Stimulated activated CD8-positive, alpha-beta memory T cell treated with anti-CD3 and anti-CD28 coated beads, Interleukin-4, amount 100 ng/mL, for 4 hours (primary cell): ENCODE measurements at places on chromosomes 7 and 10.

DNA sequence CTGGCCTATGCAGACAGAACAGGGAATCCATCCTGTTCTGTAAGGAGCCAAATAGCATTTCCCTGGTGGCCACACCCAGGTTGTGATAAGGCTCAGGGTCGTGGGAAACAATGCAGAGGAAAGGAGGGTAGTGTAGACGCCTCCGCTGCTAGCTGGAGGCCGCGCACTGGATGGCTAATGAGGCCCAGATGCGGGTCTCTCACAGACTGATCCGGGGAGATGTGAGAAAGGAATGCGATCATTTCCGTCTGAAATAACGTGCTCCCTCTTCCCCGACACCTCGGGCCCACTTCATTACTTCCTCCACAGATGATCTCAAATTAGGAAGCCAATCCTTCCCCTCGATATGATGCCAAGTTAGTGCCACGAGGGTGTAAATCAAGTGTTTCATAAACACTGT is 203.3 kb downstream of the TAX1BP1 start:
- DNase-seq: no peak

GRCh38 chr7:158730383-158731346 is 26.1 kb upstream of the NCAPG2 start:
- DNase-seq: no peak

GRCh38 chr10:98098247-98098646 is 36.2 kb upstream of the R3HCC1L start:
- no peak for DNase-seq

DNA sequence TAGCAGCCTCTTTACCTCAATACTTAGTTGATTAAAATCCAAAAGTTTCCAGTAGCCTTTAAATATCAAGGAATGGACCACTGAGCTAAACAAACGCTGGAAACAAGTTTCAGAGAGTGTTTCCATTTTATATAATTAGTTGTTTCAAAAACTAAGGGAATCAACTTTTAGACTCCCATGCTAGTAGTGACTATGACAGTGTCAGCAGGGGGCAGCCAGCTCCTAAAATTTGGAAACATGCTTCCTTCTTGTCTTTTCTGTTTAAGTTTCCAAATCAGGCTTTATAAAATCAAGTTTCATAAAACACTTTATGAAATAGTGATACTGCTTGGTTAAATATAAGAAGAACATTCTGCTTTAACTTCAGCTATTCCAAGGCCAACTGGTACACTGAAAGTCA is 138.2 kb upstream of the TMEM229A start:
- no peak for DNase-seq

GRCh38 chr10:48209241-48209640 is 65.3 kb downstream of the FRMPD2 start:
- DNase-seq: no peak

- DNase-seq: no peak
Measured at GRCh38 chr7:34282271-34282670, 375.7 kb upstream of the NPSR1 start.

GRCh38 chr7:157399086-157399687 is 62.4 kb downstream of the DNAJB6 start:
- no peak for DNase-seq

- no peak for DNase-seq
Measured at GRCh38 chr10:43253461-43254198, 13.2 kb downstream of the RASGEF1A start.

GRCh38 chr10:71831646-71832552 is 19.2 kb downstream of the PSAP start:
- no peak for DNase-seq

- DNase-seq: no peak
Measured at GRCh38 chr10:107733328-107734130, 569.0 kb upstream of the SORCS1 start.

GRCh38 chr7:36736899-36737211 is 12.6 kb upstream of the AOAH start:
- no peak for DNase-seq

DNA sequence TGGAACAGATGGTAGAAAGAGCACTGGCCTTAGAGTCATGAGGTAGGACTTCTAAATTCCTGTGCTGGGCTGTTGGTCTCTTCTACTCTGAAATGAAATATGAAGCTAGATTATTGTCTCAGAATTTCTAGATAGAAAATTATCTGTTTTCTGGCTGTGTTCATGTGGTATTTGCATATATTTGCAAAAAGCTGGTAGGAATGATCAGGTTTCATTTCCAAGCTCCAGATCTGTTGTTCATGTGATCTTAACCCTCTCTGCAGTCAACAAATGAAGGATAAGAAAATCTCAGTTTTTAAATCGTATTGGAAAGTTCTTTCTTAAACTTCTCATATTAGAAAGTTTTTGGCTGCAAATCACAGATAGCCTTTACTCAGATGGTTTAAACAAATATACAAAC is 248.3 kb downstream of the CDK14 start:
- no peak for DNase-seq

GRCh38 chr10:110918643-110919348 is at the start of gene BBIP1:
BBIP1 (minus strand) TSS chr10:110919180; CDS start chr10:110918157, 1,023 bp downstream.
- DNase-seq: no peak

DNA sequence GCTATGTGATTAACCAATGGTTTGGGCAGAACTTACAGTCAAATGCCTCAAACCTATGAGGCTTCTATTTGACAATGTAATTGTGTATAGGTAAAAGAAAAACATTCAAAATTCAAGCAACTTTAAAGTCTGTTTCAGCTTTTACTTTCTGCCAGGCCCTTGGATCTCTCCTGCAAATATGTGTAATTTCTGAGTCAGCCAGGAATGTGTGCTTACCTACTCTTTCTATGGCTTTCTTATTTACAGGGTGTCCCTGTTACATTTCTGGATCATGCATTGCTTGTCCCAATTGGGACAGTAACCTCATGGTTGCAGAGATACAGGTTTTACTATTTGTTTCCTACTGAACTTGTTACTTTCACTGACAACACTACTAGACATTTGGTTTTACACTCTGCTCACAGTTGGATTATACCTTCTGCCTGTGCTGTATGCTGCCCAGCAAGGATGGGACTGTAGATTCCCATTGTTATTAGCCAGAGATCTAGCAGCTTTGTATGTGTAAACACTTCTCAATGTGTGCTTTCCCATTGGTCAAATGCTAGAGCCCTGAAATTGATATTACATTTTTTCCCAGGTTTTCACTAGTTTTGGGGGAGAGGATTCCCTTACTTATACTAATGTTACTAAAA is 355.3 kb downstream of the ARL4A start:
- no peak for DNase-seq

GRCh38 chr10:110425684-110426293 is 71.9 kb upstream of the DUSP5 start:
- DNase-seq: peak; percentile 43

DNA sequence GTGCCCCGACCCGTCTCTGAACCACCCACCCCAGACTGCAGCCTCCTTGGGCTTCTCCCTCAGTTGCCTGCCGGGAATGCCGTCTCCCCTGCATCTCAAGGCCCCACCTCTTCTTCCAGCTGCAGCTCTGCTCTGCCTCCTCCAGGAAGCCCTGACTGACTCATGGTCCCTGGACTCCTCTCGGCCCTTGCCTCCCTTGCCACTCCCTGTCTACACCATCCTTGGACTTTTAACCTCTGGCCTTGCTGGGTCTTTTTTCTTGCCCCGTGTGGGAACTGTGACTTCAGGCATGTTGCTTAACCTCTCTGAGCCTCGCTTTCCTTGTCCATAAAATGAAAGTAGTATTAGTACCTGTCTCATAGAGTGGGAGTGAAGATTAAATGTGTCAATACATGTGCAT is 56.3 kb downstream of the C10orf105 start:
- no peak for DNase-seq

DNA sequence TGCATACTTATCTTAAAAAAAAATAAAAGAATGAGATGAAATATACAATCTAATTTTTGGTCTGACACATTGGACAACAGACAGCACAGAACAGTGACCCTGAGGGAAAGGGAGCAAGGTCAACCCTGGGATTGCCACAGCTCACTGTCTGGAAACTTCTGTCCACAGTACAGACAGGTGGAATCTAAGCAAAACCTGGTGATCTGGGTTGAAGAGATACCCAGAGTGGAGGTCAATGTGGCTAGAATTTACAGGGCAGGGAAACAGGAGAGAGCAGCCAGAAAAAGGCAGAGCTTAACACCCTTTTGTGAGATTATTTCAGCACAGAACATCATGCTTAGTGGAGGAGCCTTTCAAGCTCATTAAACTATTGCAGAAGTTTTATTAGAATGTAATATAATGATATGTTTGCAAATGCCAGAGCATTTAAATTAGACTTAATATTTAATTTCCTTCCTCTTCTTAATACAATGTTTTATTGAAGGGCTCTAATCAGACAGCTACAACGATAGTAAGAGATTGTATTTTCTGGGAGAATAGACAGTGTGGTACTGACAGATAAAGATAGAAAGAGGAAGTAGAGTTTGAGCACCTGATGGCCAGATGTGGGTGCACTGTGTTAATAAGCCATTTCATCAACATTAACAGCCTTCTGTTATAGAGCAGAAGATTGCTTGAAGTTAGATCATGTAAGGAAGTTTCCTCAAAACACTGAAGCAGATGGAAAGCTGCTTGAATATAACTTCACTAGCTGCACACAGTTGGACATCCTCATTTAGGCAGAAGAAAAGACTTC is 309.4 kb downstream of the HGF start:
- DNase-seq: no peak

DNA sequence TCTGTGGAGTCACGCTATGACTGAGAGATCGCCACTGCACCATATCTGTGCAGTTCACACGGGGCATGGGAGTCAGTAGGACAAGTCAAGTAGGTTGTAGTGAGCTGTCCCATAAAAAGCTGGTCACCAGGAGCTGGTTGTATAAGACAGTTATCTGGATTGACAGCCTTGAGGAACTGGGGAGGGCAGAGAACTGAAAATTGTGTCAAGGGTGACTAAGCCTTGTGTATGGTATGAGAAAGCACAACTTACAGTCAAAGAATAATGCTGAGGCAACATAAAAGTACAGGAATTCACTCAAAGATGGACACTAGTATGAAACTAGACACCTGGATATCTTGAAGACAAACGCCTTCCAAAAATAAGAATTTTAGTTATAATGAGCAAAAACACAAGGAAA is 564.9 kb downstream of the POM121L12 start:
- no peak for DNase-seq

- no peak for DNase-seq
Measured at GRCh38 chr10:126081841-126082466, 185.6 kb downstream of the FANK1 start.

GRCh38 chr7:16491148-16491547 is 25.6 kb upstream of the SOSTDC1 start:
- no peak for DNase-seq
